Activated CD4-positive, alpha-beta T cell treated with anti-CD3 and anti-CD28 coated beads for 36 hours (primary cell): ENCODE measurements at places on chromosomes 4 and X.

DNA sequence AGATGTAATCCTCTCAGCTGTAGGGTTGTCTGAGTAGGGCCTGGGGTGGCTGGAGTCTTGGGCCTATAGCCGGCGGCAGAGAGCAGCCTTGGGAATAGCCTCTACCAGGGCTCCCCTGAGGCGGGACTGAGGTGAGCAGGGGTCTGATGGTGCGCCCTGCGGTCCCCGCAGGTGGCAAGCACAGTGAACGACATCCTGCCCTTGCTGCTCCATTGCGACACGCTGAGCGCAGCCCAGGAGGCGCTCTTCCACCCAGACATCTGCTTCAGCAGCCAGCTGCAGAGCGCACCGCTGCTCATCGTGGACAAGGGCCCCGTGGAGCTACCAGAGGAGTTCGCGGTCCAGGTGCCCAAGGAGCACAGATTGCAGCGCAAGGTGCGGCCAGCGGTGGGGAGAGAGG is 317.0 kb downstream of the ADGRL3 start:
- H3K27ac ChIP-seq = no peak overlapping the region
- H3K4me1 ChIP-seq = no peaks in the 10 kb centered on the region
- DNase-seq = no peak
- no peak overlapping the region for H3K4me3 ChIP-seq

GRCh38 chr4:143482840-143483239 is 30.7 kb upstream of the SMARCA5 start:
- H3K27me3 ChIP-seq = peaks cover 11% of the 10 kb centered on the region
- no peaks in the 10 kb centered on the region for H3K4me1 ChIP-seq
- DNase-seq = peak; percentile 25
- H3K36me3 ChIP-seq = no peaks in the 10 kb centered on the region
- no peak overlapping the region for H3K4me3 ChIP-seq
- no peak overlapping the region for H3K27ac ChIP-seq

DNA sequence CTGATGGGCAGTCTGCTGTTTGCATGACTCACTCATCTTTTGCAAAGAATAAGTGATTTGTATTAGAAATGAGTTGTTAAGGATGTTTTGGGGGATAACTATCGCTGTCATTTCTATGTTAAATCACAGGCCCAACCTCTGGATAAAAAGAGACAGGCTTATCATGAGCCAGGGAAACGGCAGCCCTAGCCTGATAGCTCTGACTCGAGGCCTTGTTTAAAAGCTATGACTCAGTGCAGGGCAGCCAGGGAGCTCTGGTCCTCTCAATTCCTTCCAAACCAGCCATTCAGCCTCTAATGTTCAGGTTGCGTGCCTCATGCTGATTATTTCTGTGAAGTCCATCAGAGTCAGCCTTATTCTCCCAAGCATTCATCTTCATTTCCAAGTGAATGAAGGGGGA is 305.9 kb upstream of the HAND2 start:
- H3K4me1 ChIP-seq = no peaks in the 10 kb centered on the region
- H3K4me3 ChIP-seq = no peak overlapping the region
- DNase-seq = no peak

DNA sequence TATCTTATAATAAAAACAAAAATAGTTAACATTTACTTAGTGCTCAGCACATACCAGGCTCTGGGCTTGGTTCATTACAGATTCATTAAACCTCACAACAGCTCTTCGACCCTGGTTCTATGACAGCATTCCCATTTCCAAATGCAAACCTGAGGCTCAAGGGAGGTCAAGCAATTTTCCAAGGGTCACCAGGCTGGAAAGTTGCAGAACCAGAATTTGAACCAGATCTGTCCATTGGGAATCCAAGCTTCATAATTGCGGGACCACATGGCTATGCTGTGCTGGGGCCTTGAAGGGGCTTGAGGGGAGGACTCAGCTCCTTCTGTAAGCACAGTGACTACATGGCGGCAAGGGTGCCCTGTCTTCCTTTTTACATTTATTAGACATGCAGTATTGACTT is 197.3 kb upstream of the LNX1 start:
- H3K4me1 ChIP-seq = no peaks in the 10 kb centered on the region
- H3K27ac ChIP-seq = no peak overlapping the region
- peaks cover 22% of the 10 kb centered on the region for H3K27me3 ChIP-seq
- no peaks in the 10 kb centered on the region for H3K36me3 ChIP-seq
- no peak for DNase-seq

- H3K27ac ChIP-seq = peak overlapping the region; percentile 83
- peaks cover 85% of the 10 kb centered on the region for H3K4me1 ChIP-seq
- H3K4me3 ChIP-seq = peak overlapping the region; percentile 35
These were observed 28.3 kb downstream of the DOCK11 start for GRCh38 chrX:118523920-118524319.
